ENCODE measurements at places on chromosomes 16 and 17. TPM values are rescaled to one million over a fixed set of nuclear protein-coding genes. Genes with fewer than 3 reads are reported as not detected.

DNA sequence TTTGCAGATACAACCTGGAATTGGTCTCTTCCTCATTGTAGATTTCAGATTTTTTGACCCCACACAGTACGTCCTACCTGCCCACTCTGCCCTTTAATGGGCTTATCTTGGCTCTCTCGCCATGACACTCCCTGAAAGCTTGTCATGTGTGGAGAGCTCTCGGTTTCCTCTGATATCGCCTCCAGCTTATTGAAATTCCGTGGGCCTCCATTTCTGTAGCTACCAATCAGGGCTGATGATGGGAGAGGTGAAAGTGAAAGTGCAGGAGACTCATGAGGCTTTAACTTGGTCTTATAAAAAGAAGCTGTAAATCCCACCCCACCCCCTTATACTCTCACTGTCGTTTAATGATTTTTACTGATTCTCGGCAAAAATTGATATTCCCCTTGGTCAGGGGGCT lies 17.7 kb downstream of the HOXB1 start:
- no peak for DNase-seq

Gene NCOR1
- total RNA-seq = 153 TPM

GRCh38 chr16:23836404-23837311 lies 875 bp downstream of the PRKCB start:
- no peak for DNase-seq

Gene AIPL1
- not detected for total RNA-seq

DNA sequence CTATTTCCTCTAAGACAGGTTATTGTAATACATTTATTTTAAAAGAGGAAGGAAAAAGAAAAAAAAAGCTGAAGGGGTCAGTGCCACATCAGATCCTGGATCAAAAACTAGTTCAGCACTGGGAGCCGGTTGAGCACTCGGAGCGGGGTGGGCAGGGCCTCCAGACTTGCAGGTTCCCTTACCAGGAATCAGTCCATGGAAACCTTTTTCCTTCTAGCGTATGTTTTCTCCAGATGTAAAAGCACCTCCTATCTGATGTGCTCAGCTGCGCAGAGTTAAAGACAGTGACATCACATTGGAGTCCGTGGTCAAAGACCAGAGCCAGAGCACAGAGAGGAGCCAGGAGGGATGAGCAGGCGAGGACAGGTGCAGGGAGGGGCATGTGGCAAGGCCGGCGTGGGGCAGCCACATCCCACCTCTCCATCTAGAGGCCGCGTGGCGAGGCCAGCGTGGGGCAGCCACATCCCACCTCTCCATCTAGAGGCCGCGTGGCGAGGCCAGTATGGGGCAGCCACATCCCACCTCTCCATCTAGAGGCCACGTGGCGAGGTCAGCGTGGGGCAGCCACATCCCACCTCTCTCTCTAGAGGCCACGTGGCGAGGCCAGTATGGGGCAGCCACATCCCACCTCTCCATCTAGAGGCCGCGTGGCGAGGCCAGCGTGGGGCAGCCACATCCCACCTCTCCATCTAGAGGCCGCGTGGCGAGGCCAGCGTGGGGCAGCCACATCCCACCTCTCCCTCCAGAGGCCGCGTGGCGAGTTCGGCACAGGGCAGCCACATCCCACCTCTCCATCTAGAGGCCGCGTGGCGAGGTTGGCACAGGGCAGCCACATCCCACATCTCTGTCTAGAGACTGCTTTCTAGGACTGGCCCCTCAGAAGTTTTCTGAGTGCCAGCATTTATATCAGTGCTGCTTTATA lies 166.8 kb upstream of the CHMP6 start:
- DNase-seq = no peak

Gene SNAI3
- 6.4 TPM for total RNA-seq

Gene KRT39
- total RNA-seq = not detected

Gene STX8
- 42.1 TPM for total RNA-seq

Data from activated naive CD4-positive, alpha-beta T cell treated with anti-CD3 and anti-CD28 coated beads, Interleukin-2, amount 50 U/mL, for 72 hours (primary cell).